ENCODE measurements at places on chromosomes 13 and 19. TPM values are rescaled to one million over a fixed set of nuclear protein-coding genes. Genes with fewer than 3 reads are reported as not detected.

DNA sequence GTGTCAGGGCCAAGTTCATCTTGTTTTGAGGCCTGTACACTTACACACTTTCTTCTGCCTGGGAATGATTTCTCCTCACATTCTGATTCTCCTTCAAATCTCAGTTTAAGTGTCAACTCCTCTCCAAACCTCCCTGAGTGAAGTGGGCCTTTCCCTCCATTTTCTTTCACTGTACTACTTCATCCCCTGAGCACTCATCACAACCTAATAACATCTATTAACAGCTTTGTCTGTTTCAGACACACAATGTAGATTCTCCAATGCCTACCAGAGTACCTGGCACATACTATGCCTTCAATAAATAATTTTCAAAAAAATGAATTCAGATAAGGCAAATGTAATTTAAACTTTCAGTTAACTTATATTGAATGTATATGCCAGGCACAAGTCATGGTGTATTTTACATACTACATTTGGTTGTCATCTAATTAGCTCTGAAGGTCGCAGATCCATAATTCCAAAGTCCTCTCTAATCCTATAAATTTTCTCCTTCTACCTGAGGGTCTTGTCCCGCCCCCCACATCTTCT lies 357 bp upstream of the COG6 start:
- DNase-seq, result no peak

KLC3 gene
- 2.0 TPM for total RNA-seq

- no peak for DNase-seq
Measured at GRCh38 chr19:4059891-4060620, 6.6 kb downstream of the ZBTB7A start.

- DNase-seq, result no peak
Measured at GRCh38 chr13:109783815-109784589, 2.4 kb downstream of the IRS2 start.

LRCH1 gene
- 16.8 TPM for total RNA-seq

Data from omental fat pad (tissue), 4 donors.